ENCODE measurements at places on chromosomes 7 and 10.

DNA sequence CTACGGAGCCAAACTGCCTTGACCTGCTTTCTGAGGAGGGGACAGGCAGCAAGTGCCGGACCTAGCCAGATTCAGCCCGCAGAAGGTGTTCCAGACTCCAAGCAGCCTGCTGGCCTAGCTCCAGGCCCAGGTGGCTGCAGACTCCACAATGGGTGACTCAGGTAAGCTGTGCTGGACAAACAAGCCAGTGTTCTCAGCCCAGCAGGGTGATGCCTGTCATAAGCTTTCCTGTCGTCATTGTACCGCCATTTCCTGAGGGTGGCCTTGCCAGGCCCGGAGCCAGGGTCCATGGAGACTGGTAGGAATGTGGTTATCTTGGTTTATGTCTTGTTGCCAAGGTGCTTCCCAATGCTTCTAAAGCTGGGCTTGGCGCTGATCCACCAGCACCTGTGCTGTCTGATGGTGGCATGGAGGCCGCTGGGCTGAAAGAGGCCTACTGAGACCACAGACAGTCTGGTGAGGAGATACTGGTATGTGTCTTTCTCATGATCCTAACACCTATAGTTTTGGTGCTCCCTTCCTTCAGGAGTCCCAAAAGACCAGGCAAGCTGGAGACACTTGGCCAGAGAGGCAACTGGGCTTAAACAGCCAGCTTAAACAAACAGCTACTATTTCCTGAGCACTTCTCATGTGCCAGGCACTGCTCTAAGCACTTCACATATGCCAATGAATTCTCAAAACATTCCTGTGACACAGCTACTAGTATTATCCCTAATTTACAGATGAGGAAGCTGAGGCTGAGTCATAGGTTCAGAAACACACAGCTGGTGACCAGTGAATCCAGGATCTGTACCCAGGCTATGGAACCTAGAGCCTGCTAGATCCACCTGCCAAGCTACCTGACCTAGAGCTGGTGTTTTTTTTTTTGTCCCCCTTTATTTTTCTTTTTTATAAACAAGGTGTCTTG, 42.0 kb downstream of the ZC3HC1 start:
- peak; percentile 67 for DNase-seq

- DNase-seq = peak; percentile 55
Observed at GRCh38 chr10:13784067-13784466, 197.3 kb downstream of the PRPF18 start.

DNA sequence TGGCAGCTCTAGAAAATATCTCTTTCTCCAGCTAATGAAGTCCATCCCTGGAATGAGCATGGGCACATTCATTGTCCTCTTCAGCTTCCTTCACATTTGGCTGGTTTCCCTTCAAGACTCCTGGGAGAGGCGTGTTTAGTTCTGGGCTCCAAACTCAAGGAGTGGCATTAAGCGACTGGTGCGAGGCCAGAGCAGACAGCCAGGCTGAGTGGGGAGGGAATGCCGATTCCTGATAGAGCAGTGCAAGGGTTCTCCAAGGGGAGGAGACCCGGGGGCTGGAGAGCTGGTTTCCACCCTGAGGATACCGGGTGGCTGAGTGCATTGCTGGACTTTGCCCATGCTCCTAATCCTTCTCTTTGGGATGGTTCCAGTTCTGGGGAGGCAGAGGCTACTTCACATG, 372.1 kb downstream of the RPS24 start:
- DNase-seq = no peak

- DNase-seq = no peak
Observed at GRCh38 chr10:129174232-129175014, 292.6 kb upstream of the MGMT start.

All from EL (cell line).